ENCODE measurements at places on chromosomes 3 and 15.

GRCh38 chr3:126417981-126418530 is 23.3 kb downstream of the CFAP100 start:
- DNase-seq = no peak

GRCh38 chr3:119547227-119547626 is 12.2 kb downstream of the CD80 start:
- no peak for DNase-seq

- DNase-seq = no peak
Observed at GRCh38 chr3:27574438-27574795, 90.2 kb upstream of the SLC4A7 start.

- DNase-seq = no peak
Observed at GRCh38 chr3:165513715-165514701, 317.8 kb upstream of the SLITRK3 start.

DNA sequence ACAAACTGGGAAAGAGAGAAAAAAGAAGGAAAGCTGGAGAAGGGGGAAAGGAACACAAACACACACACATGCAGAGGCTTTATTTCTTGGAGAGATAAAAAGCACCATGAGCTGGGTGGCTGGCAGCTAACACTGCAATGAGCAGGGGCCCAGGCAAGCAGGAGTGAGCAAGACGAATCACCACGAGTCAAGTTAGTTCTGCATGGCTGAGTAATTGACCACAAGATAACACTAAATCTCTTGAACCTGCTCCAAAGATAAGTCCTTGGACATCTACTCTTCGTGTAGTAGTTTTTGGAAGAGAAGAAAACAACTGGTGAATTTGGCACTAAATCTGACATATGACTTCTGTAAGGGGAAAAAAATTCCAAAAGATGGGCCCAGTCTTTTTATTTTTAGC is 100.9 kb downstream of the MYO5A start:
- DNase-seq = no peak

- no peak for DNase-seq
Observed at GRCh38 chr15:57867970-57868798, 161.7 kb downstream of the POLR2M start.

- DNase-seq = no peak
Observed at GRCh38 chr3:72678380-72678779, 169.9 kb downstream of the SHQ1 start.

DNA sequence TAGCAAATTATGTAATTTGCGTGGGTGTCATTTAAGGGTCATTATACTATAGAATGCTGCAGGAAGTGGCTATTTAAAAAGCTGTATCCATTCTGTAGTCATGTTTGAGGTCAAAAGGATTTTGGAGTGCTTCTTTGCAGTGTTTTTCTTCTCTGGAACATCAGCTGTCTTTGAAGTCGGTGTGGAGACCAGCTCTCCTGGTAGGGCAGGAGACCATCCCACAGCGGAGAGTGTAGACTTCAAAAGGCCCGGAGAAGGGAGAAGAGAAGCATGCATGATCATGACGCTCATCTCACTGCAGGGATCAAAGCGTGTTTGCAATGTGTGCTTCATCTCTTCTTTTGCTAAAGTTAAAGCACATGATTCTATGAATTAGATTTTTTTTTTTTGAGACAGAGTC is 19.9 kb downstream of the PXK start:
- no peak for DNase-seq

GRCh38 chr3:29426302-29427226 is 145.7 kb downstream of the RBMS3 start:
- no peak for DNase-seq

GRCh38 chr3:51798411-51798963 is 19.4 kb upstream of the IQCF6 start:
- DNase-seq = no peak

GRCh38 chr3:133377396-133377795 is 22.5 kb upstream of the BFSP2 start:
- DNase-seq = peak; percentile 39

GRCh38 chr15:93173369-93173768 is 84.4 kb upstream of the RGMA start:
- DNase-seq = no peak

GRCh38 chr15:40743921-40744814 is 10.9 kb downstream of the RMDN3 start:
- DNase-seq = no peak

GRCh38 chr15:32041294-32041693 is 11.0 kb downstream of the CHRNA7 start:
- DNase-seq = no peak

GRCh38 chr3:108713816-108714215 is 43.4 kb downstream of the RETNLB start:
- no peak for DNase-seq

DNA sequence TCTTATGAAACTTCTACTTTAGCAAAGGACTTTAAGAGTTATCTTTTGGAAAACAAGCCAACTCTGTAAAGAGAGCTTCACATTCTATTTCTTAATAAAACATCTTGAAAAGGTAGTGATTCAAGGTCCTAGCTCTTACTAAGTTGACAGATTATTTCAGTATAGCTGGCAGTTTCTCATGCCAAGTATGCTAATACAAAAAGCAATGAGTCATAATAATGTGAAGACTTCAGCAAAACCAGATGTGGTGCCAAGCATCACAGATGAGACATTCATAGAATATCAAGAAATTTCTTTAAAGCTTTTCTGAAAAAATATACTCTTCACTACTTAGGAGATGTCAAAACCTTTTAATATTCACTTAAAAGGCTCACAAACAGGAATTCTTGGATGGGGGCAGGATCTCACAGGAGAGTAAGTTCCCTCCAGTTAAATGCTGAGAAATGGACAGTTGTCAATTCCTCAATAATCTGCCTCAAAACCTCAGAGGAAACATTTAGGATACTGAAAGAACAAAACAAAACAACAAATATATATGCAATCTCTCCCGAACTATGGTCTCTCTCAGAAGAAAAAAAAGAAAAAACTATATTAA is 45.6 kb downstream of the DCBLD2 start:
- no peak for DNase-seq

DNA sequence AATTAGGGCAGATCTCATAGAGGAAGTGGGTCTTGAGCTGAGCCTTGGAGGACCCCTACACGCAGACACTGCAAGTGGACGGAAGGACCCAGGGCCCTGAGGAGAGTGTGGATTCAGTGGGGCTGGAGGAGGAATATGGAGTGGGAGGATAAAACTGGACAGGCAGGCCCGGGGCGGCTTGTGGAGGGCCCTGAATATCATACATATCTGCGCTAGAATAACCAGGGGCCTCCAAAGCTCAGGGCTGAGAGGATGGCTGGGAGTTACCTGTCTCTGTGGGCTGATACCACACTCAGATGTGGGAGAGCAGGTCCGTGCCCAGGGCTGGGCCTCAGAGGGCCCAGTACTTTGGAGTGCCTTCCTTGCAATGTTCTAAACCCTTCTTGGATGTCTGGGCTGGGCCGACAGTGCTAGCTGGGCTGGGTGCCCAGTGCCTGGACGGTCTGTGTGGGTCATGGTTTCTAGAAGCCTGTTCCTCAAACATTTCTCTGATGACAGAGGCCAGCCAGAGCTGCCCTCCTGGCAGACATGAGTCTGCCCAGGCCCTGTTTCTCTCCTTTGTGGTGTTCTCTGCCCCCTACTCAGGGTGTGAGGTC is 29.6 kb downstream of the CHRD start:
- DNase-seq = no peak

DNA sequence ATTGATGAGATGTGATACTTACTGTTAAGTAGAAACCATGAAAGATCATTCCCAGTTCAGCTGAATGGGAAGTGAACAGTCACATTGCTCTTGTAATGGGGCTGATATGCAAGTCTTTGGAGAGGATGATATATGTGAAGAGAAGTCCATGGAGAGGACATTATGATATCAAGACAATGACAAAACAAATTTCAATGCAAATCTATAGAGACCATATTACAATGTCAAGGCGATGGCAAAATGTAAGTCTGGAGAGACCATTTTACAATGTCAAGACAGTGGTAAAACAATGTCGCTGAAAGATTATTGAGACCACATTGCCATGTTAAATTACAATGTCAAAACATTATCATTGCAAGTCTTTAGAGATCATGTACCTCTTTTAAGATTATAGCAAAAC is 277.1 kb upstream of the MEIS2 start:
- DNase-seq = no peak

DNA sequence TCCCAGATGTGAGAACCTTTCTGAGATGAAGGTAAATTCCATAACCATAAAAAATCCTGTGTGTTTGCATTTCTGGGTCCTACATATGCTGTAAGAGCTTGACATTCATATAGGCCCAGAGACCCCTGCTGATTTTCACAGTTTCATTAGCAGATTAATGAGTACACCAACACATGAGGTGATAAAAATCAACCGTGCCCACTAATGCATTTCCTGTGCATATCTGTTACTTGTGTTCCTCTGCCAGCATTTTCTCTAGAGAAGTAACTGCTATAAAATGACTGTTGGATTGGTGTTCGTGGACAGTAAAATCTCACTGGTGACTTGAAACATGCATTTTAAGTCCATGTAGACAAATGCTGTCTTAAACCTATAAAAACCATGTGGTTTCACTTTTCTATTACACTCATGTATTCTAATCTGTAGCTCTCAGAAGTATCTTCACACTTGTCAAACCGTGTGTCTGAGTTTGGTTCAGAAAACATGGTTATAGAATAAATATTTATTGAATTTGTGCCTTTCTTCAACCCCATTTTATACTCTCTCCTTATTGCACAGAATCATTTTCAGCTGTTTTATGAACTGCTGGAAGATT is 14.6 kb downstream of the MAP2K5 start:
- DNase-seq = no peak

- no peak for DNase-seq
Observed at GRCh38 chr3:38250198-38250597, 15.4 kb upstream of the SLC22A13 start.

GRCh38 chr3:71227270-71227661 is 356.3 kb downstream of the FOXP1 start:
- DNase-seq = no peak

- DNase-seq = no peak
Observed at GRCh38 chr3:25856902-25857518, 67.1 kb downstream of the OXSM start.

- no peak for DNase-seq
Observed at GRCh38 chr3:158106766-158107471, 699 bp upstream of the SHOX2 start.

DNA sequence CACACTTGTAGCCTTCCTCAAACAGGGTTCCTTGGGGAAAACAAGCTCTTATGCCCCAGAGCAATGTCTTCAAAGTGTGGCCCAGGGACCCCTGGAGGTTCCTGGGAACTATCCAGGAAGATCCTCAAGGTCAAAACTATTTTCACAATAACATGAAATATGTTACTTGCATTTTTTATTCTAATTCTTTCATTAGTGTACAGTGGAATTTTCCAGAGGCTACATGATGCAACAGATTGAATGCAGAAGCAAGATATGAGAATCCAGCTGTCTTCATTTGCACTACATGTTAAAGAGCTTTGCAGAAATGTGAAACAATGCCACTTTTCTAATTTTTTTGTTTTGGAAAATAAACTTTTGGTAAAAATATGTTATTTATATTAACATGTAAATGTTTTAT is 190.9 kb downstream of the SLC9A9 start:
- no peak for DNase-seq

GRCh38 chr3:124260206-124260915 is 268.4 kb upstream of the ROPN1 start:
- no peak for DNase-seq

DNA sequence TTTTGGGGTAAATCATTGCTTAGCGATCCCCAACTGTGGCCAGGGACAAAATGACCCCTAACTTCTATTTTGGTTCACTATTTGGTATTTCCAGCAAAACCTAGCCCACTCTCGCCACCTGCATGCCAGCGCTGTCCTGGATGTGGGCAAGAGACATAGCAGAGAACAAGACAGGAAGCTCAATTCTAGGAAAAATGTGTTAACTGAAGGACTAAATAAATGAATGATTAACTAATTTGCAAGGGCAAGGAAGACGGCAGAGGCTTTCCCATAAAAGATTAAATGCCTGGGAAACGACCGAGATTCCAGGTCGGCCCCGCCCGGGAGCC is 408 bp downstream of the NICN1 start:
- DNase-seq = peak; percentile 42

DNA sequence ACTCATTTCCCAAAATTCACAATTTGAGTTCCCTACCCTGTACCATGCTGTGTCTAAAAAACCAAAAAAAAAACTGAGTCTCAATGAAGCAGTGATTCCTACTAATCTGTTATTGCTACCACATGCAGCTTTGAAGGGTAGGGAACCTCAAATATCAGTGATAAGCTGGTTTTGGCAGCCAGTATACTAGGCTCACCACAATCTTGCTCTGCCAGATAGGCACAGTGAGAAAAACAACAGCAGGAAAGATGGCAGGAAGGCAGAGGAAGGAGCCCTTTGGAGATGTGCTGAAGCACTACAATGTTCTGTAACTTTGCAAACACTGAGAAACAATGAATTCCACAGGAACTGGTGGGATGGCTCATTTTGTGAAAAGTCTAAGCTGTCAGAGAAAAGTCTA is 96.9 kb upstream of the UBP1 start:
- DNase-seq = no peak

- no peak for DNase-seq
Observed at GRCh38 chr3:66098436-66098835, 59.7 kb upstream of the MAGI1 start.

DNA sequence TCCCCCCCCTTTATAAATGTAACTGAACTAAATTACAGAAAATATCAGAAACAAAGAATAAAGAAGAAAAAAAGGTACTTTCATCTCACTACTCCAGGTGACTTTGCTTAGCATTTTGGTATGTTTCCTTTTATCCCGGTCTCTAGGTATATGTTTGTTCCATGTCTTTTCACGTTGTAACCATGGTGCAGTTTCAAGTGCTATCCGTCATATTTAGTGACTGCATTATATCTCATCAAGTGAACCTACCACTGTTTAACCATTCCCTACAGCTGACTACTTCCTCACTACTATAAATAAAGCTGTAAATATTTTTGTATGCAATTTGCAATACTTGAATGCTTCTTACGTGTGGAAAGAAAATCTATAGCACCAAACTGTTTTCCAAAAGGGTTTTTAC is 2.2 kb downstream of the BTBD1 start:
- no peak for DNase-seq

- DNase-seq = peak; percentile 36
Observed at GRCh38 chr3:116005404-116005803, 382.1 kb downstream of the GAP43 start.

- DNase-seq = no peak
Observed at GRCh38 chr3:115085197-115085865, 61.8 kb downstream of the ZBTB20 start.

Measured in renal pelvis (tissue), 12 donors.